CD14-positive monocyte (primary cell): ENCODE measurements at places on chromosomes 5 and 9.

DNA sequence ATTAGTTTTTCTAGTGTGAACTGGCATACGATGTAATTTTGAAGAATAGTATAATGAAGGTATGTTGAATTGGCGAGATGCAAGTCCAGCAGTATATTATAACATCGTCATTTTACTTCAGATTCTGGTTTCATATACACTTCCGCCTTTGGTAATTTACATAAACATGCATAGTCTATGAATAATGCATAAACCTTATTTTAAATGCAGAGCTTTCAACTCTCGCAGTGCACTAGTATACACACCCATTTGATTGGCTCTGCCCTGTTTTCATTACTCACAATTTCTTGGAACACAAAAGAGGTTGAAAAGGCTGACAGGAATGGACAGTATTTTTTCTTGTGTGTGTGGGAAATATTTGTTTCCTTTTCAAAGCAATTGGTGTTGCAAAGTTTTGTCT, 128.9 kb upstream of the CCNH start:
- DNase-seq: no peak
- H3K36me3 ChIP-seq: no peaks in the 10 kb centered on the region
- no peak overlapping the region for H3K4me3 ChIP-seq

DNA sequence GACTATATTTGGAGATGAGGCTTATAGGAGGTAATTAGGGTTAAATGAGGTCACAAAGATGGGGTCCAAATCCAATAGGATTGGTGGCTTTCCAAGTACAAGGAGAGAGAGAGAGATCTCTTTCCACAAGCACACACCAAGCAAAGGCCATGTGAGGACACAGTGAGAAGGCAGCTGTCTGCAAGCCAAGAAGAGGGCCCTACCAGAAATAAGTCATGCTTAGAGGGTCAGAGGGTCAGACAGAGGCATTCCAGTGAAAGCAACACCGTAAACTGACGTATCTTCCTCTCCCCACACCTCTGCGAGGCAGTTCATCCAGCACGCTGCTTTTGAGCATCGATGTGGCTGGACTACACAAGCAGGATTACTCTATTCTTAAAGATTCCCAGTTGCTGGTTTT, 87.9 kb downstream of the SLC1A3 start:
- H3K36me3 ChIP-seq: no peaks in the 10 kb centered on the region
- H3K27me3 ChIP-seq: no peaks in the 10 kb centered on the region
- peaks cover 31% of the 10 kb centered on the region for H3K4me1 ChIP-seq
- no peak overlapping the region for H3K27ac ChIP-seq
- no peak for DNase-seq

DNA sequence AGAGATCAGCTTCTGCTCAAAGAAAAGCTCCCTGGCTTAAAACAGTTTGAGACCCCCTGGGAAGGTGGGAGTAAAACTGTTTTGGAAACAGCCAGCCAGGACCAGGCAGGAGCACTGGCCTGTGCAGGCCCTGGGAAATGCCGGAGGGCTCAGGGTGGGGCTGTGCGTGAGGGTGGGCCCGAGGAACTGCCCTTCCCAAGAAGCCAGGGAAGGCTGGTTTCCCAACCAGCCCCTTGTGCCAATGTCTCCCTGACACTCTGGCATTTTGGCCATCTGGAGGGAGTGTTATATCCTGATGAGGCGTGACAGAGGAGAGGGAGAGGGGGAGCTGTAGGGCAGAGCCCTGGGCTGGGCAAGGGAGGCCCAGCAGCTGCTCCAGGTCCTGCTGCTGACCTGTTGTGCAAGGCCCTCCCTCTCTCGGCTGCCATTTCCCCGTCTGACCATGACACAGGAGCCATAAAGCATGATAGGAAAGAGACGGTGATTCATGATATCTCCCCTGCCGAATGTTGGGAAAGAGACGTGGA, 16.1 kb downstream of the OLFML2A start:
- H3K27me3 ChIP-seq: no peaks in the 10 kb centered on the region
- H3K27ac ChIP-seq: no peak overlapping the region
- DNase-seq: no peak
- peaks cover 5% of the 10 kb centered on the region for H3K4me1 ChIP-seq
- H3K4me3 ChIP-seq: no peak overlapping the region

GRCh38 chr9:119216651-119217331, 152.4 kb downstream of the BRINP1 start:
- no peaks in the 10 kb centered on the region for H3K36me3 ChIP-seq
- H3K27ac ChIP-seq: no peak overlapping the region
- H3K4me3 ChIP-seq: no peak overlapping the region
- H3K4me1 ChIP-seq: no peaks in the 10 kb centered on the region

DNA sequence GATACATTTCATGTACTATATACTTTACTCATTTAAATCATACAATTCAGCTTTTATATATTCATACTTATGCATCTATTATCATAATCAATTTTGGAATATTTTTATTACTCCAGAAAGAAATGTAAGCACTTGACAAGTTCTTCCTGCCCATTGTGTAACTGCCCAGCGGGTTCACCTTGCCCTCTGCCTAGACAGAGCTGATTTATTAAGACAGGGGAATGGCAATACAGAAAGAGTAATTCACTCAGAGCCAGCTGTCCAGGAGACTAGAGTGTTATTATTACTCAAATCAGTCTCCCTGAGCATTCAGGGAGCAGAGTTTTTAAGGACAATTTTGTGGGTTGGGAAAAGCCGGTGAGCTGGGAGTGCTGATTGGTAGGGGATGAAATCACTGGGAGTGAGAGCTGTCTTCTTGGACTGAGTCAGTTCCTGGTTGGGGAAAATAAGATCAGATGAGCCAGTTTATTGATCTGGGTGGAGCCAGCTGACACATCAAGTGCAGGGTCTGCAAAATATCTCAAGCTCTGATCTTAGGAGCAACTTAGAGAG, 16.1 kb upstream of the SPIN1 start:
- H3K27ac ChIP-seq: no peak overlapping the region
- no peak for DNase-seq
- no peaks in the 10 kb centered on the region for H3K27me3 ChIP-seq
- H3K4me3 ChIP-seq: no peak overlapping the region
- H3K4me1 ChIP-seq: no peaks in the 10 kb centered on the region
- H3K36me3 ChIP-seq: no peaks in the 10 kb centered on the region

DNA sequence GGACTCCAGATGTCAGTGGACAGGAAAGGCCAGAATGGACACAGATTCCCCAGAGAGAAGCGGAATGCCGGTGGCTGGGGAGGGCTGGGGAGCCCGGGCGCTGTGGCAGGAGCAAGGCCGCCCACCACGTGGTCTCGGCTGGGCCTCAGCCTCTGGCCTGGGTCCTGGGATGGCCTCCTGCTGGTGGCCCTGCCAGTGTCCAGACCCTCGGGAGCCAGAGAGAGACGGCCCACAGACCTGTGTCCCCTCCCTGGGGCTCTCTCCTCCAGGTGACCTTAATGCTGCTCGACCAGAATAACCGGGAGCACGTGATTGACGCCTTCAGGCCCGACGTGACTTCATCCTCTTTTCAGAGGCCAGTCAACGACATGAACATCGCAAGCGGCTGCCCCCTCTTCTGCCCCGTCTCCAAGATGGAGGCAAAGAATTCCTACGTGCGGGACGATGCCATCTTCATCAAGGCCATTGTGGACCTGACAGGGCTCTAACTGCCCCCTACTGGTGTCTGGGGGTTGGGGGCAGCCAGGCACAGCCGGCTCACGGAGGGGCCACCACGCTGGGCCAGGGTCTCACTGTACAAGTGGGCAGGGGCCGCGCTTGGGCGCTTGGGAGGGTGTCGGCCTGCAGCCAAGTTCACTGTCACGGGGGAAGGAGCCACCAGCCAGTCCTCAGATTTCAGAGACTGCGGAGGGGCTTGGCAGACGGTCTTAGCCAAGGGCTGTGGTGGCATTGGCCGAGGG, 19.0 kb downstream of the FBXW5 start:
- H3K27me3 ChIP-seq: no peaks in the 10 kb centered on the region
- no peak for DNase-seq
- H3K4me1 ChIP-seq: peaks cover 5% of the 10 kb centered on the region
- H3K36me3 ChIP-seq: peaks cover 67% of the 10 kb centered on the region

- DNase-seq: no peak
- H3K27ac ChIP-seq: no peak overlapping the region
- H3K4me1 ChIP-seq: no peaks in the 10 kb centered on the region
- no peaks in the 10 kb centered on the region for H3K27me3 ChIP-seq
- no peak overlapping the region for H3K4me3 ChIP-seq
- H3K36me3 ChIP-seq: no peaks in the 10 kb centered on the region
Measured at GRCh38 chr9:110742741-110743371, 74.3 kb downstream of the MUSK start.

GRCh38 chr9:102309379-102309778, 570.9 kb upstream of the GRIN3A start:
- H3K4me1 ChIP-seq: no peaks in the 10 kb centered on the region
- H3K4me3 ChIP-seq: no peak overlapping the region
- no peak for DNase-seq
- no peak overlapping the region for H3K27ac ChIP-seq
- no peaks in the 10 kb centered on the region for H3K27me3 ChIP-seq

- DNase-seq: no peak
- no peaks in the 10 kb centered on the region for H3K36me3 ChIP-seq
- no peak overlapping the region for H3K4me3 ChIP-seq
- no peaks in the 10 kb centered on the region for H3K27me3 ChIP-seq
- no peak overlapping the region for H3K27ac ChIP-seq
Measured at GRCh38 chr5:142640316-142641005, 45.4 kb downstream of the FGF1 start.

GRCh38 chr5:159095866-159096242, 3.9 kb downstream of the EBF1 start:
- peaks cover 56% of the 10 kb centered on the region for H3K4me1 ChIP-seq
- no peak overlapping the region for H3K4me3 ChIP-seq
- no peak for DNase-seq

DNA sequence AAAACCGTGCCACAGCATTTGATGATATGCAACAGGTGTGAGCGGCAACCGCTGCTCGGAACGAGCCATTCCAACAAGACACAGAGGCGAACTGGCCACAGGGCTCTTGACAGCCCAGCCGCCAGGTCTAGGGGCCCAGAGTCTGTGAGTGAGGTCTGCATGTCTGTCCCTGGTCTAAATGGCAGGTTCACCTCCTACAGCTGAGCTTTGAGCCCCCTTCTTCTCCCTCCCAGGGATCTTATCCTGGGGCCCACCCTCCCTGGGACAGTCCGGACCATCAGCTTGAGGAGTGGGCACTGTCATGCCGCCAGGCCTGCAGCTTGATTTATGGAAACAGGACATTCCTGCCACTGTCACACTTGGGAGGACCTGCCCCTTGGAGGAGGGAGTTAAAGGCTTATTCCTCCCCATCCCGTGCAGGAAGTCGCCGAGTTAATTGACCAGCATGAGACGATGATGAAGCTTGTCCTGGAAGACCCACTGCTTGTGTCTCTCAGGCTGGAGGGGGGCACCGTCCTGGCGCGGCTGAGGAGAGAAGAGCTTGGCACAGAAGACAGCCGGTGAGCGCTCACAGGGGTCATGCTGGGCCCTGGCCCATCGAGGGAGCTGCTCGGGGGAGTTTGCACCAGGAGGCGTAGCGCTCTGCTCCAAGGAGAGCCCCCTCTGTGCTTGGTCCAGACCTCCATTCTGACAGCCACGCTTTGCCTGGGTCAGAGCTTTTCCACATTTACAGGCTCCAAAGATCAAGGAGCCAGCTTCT, 35.5 kb upstream of the LRRC14B start:
- no peaks in the 10 kb centered on the region for H3K36me3 ChIP-seq
- no peak for DNase-seq
- no peak overlapping the region for H3K4me3 ChIP-seq
- no peaks in the 10 kb centered on the region for H3K27me3 ChIP-seq

DNA sequence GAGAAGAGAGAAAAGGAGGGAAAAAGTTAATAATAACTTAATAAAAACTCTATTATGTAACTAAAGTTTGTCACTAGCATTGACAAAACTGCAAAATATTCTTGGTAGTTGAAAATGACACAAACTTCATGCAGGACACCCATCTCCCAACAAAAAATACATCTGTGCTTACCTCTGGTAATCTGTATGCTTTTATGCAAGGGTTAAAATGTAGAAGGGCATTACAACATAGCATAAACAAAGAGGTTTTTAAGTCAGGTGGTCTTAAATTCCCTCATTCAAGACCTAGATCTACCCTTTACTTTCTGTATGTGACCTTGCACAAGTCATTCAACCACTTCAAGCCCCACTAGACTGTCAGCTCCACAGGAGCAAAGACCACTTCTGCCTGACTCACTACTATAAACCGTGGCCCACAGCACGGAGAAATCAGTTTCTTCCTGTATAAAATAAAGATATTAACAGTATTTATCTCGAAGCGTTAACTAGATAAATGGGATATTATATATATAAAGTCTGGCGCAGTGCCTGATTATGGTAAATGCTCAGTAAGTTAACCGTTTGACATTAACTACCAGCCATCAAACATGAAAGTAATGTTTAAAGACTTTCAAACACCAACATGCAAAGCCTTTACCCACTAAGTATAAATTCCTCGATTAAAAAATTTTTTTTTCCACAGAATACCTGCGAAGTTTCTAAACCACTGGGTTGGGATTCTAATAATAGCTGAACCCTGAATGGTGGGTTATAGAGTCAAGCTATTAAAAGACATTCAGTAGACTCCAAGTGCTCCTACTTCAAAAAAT, 2.0 kb downstream of the FBXL17 start:
- no peaks in the 10 kb centered on the region for H3K36me3 ChIP-seq
- peaks cover 30% of the 10 kb centered on the region for H3K4me1 ChIP-seq
- no peaks in the 10 kb centered on the region for H3K27me3 ChIP-seq
- H3K27ac ChIP-seq: peak overlapping the region; percentile 96

DNA sequence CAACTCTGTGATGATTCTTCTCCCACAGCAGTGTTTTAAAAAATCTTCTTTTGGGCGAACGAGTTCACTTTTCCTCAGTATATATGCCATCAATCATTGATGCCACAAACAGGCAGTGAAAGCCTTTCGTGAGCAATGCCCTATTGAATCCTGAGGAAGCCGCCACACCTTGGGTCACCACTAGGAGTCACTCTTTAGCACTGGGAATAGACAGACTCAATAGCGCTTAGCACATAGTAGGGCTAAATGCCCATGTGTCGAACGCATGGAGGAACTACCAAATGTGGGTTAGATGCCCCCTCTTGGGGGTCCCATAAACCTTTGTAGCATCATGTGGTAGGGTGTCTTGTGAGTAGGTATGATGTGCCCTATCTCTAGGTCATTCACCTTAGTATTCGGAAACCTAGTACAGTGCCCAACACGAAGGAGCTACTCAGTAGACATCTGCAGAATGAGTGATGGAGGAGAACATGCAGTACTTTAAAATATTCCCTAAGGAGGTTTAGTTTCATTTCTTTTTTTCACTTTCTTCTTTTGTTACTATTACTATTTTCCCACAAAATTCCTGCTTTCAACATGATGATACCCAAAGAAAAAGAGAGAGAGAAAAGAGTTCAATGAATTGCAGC, 603.7 kb downstream of the BNC2 start:
- no peaks in the 10 kb centered on the region for H3K4me1 ChIP-seq
- H3K27me3 ChIP-seq: peaks cover 3% of the 10 kb centered on the region
- no peak overlapping the region for H3K4me3 ChIP-seq

DNA sequence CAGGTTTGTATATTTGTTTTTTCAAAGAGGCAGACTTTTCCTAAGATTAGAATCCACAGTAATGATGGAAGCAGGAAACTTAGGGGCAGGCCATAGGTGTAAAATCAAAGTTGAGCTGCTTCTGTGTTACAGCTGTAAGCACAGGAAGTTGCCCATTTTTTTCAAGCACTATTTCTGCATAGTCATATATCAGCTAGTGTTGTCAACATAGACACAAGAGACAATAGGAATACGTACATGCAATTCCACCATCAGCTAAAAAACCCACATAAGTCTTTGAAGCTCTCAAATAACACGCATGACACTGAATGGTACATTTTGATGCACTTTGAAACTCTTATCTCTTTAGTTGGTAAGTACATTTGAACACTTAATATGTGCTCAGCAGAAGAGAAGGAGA, 20.2 kb upstream of the SMIM15 start:
- no peaks in the 10 kb centered on the region for H3K27me3 ChIP-seq
- peak; percentile 61 for DNase-seq
- H3K4me1 ChIP-seq: peaks cover 7% of the 10 kb centered on the region
- H3K36me3 ChIP-seq: no peaks in the 10 kb centered on the region
